Fibroblast of skin of back (primary cell): ENCODE measurements at places on chromosomes 4 and X.

DNA sequence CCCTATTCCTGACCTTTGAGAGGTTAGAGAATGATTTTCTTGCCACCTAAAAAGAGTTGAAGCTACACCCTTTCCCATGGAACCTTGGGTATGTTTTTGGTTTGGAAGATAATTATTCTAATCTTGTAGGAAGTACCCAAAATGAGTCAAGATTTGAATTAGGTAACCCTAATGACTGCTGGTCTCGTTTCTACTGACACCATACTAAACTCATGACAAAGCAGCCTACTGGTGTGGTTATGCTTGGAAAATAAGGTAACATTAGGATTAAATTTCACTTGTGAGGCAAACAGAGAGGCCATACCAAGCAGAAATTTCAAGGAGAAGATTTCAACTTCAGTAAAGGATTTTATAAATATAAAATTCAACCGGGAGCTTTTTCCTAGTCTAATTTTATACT is 107.9 kb downstream of the FBXW7 start:
- no peak for DNase-seq

DNA sequence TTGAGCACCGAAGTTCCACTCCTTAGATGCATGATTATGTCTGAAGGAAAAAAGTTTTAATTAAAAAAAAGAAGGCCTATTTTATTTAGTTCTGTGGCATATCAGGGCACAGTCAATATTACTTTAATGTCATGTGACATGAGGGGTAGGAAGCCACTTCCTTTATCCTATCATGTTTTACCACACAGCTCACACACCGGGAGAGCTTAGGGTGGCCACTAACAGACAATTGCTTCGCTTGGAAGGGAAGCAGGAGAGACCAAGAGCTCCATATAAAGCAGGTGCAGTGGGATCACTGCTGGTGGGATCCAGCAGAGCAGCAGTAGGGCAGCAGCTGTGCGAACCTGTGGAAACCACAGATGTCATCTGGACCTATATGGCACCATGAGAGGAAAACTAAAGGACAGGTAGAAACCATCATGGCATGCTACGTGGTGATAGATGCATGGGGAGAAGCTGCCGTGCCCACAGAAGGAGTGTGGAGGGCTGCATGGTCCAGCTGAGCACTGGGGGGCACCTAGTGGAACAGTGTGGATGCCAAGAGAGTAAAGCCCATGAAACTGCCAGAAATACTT is 52.0 kb downstream of the DTHD1 start:
- no peak for DNase-seq

GRCh38 chr4:182698212-182698611 is 219.0 kb downstream of the DCTD start:
- DNase-seq, result no peak

DNA sequence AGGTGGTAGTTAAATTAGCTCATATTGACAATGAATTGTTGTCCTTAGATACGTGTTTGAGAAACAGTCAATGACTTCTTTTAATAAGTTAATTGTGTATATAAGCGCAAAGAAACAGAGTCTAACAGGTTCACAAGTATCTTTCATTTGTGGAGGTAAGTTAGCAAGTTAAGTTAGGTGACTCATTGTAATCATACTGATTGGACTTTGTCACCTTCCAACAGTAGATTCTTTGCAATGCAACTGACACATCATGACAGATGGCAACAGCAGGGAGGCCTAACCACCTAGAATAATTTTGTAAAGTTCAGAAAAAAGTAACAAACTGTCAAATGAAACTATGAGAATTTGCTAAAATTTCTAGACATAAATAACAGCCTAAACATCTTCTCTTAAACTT is 207.6 kb upstream of the PITX2 start:
- DNase-seq, result no peak

DNA sequence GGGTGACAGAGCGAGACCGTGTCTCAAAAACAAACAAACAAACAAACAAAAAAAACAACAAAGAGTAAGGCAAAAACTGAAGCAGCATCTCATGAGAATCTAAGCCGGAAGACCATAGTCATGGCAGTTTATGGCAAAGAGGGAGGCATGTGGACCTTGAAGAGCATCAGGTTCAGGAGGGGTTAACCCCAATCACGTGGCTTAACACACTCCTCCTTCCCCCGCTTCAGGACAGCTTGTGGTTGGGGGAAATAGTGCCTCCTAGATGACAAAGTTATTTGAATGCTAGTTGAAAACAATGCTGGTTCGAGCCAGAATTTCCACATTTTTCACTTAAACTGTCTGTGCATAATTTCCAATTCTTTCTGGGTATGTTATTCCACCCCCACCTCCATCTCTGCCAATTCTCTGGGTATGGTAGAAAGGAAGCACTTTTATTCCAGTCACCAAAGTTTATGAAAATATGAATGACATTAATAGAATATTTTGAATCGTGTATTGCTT is 11.7 kb upstream of the MAP7D3 start:
- no peak for DNase-seq
